HuH-7 (cell line): ENCODE measurements at places on chromosomes 12 and 14.

DNA sequence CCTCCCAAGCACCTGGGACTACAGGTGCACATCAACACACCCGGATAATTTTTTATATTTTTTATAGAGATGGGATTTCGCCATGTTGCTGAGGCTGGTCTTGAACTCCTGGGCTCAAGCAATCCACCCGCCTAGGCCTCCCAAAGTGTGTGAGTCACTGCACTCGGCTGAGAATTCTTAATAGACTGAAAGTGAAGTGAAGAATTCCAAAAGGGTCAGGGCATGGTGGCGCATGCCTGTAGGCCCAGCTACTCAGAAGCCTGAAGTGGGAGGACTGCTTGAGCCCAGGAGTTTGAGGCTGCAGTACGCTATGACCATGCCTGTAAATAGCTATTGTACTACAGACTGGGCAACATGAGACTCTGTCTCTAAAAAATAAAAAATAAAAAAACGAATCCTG is 43.7 kb downstream of the TCHP start:
- no peak for DNase-seq

DNA sequence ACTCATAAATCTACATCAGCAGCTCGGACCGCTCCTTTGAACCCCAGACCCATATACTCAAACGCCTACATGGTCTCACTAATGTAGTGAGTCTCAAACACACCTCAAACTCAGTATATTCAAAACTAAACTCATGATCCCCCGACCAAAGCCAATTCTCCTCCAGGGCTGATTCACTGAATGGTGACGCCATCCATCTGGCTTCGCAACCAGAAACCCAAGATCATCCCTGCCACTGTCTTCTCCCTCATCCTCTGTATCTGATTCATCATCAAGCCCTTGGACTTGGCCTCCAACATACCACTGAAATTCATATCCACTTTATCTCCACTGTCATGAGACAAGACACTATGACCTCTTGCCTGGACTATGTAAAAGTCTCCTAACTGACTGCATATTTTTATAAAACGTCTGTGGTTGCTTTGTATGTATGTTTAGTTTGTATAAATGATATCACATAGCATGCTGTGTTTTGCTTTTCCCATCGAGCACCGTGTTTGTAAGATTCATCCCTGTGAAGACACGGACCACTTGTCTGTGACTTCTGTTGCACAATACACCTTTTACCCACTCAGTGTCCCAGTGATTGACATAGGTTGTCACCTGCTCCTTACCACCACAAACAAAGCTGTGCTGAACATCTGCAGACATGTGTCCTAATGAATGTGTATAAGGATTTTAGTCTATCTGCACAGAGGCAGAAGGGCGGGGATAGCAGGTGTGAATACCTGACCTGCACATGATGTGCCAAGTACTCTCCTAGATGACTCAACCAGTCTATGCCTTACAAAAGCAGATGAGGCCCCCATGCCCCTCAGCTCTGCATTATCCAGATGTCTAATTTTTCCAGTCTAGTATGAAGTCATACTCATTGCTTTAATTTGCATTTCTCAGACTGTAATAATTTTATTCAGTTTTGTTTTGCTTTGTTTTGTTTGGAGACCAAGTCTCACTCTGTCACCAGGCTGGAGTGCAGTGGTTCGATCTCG is 76.9 kb downstream of the VWF start:
- no peak for DNase-seq

DNA sequence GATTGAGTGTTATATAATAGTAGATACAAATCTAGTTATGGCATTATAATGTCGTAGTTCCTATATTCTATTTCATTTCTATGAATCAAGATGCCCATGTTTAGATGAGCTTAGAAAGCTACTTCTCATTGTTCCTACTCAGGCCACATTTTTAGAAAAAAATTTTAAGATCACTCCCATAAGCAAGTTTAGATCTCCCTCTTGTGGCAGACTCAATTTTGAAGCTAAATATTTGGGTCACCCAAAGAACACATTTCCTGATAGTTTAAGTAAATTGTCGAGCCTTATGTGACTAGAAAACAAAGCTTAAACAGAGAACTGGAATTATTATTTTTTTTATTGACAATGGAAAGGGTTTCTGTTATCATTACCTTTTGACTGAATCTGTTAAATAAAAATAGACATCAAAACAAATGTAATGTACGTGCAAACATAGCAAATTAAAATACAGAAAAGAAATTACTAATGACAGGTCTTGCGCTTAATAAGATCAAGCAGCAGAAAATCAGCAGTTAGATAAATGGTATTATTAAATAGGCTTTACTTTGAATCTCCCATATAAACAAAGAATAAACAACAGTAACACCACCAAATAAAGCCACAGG is 180.2 kb downstream of the ACSS3 start:
- no peak for DNase-seq

DNA sequence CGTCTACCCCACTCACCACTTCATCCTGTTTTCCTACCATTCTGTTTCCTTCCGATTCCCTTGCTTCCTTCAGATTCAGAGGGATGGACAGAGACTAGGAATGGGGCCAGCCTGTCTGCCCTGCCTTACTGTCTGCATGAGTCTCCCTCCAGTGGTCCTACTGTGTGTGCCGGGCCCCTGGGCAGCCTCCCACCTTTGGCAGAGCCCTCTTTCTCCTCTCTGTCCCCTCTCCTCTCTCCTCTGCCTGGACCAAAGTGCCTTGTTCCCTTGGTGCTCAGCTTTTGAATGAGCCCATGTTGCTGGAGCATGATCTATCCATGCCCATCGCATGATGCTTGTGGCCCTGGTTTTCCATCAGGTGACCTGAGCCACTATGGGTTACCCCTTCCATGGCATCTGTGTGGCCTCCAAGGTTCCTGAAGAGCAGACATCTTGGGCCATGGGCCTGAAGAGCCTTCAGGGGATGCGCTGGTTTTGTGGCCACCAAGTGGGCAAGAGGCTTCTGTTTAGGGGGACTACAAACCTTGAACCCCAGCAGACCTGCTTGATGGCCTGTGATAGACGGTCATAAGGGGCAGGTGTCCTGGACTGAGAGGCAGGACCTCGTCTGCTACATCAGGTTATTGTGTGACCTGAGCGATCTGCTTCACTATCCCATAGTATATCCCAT is 54.2 kb upstream of the BCL11B start:
- no peak for DNase-seq

DNA sequence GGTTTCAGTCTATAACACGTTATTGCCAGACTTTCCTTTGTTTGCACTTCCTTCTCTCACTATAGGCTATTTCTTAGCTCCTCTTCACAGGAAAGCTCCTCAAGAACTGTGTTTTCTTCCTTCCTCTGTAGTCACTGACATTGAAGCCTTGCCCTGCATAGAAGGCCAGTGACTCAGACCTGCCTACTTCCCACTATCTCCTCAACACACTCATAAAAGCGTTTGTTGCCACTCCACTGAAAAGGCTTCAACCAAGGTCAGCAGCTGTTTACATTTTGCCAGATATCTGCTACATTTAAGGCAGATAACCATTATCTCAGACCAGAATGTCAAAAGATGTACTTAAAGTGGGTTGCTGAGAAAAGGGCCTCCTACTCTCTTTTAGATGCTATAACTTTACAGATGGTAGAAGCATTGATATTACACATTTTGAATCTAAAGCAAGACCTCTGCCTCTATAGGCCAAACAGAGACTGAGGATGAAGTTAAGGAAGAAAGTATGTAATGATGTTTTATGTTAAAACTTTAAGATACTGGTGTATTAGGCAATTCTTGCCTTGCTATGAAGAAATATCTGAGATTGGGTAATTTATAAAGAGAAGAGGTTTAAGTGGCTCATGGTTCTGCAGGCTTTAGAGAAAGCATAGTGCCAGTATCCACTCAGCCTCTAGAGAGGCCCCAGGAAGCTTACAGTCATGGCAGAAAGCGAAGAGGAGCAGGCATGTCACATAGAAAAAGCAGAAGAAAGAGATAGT is 233.3 kb upstream of the FLRT2 start:
- peak; percentile 4 for DNase-seq

DNA sequence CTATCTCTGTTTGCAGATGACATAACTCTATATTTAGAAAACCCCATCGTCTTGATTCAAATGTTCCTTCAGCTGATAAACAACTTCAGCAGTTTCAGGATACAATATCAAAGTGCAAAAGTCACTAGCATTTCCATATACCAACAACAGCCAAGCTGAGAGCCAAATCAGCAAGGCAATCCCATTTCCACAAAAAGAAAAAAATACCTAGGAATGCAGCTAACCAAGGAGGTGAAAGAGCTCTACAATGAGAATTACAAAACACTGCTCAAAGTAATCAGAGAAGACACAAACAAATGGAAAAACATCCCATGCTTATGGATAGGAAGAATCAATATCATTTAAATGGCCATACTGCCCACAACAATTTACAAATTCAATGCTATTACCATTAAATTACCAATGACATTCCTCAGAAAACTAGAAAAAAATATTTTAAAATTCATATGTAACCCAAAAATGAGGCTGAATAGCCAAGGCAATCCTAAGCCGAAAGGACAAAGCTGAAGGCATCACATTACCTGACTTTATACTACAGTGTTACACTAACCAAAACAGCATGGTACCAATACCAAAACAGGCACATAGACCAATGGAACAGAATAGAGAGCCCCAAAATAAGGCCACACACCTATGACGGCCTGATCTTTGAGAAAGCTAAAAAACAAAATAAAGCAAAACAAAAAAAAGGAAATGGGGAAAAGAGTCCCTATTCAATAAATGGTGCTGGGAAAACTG is 901.7 kb downstream of the LRFN5 start:
- DNase-seq, result no peak

- DNase-seq, result no peak
Observed at GRCh38 chr12:8947737-8948136, 1.7 kb downstream of the M6PR start.

DNA sequence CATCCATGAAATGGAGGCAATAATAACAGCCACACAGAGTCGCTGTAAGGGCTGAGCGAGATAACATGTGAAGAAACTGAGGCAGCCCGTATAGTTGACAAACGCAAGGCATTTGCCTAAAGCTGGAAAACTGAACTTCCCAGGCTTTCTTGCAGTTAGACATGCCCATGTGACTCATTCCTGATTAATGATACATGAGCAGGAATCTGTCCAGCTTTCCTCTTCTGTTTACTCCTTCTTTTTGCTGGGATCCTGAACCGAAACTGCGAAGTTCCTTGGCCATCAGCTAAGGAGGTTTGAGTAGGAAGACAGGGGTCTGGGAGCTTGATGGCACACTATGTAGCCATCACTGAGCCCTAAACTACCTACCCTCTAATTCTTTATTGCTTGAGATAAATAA is 52.2 kb downstream of the ST8SIA1 start:
- DNase-seq, result no peak

DNA sequence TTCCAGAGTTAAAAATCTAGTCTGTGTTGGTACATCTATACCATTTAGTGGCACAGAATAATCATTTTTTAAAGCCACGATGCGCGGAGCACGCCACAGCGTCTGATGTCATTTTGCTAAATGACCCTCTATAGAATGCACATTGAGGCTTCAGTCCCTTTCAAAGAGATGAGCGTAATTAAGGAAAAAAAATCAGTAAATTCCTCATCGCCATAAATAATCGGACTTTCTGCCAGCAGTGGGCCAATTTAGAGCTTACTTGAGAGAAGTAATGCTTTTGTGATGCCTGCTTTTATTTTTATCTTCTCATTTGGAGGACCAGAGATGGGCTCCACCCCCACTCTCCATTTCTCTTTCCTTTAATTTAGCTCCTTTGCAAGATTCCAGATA is 4.0 kb downstream of the ASCL1 start:
- no peak for DNase-seq
